ENCODE measurements at places on chromosomes 4 and X.

DNA sequence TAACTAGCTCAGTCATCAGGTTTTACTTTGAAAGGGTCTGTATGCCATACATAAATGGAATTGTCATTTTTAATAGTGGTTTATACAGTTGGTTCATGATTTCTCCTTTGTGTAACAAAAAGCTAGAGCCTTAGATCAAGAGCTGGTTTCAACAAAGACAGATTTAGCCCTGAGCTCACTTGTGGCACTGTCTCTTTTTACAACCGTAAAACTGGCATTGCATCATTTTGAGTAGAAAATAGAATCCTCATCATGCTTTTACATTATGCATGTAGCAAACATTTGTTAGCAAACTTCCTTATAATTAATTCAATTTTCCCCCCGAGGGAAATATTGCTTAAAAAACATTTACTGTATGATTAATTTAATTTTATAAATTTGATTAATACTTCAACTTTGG is 1871.5 kb downstream of the ARAP2 start:
- no peak for DNase-seq

DNA sequence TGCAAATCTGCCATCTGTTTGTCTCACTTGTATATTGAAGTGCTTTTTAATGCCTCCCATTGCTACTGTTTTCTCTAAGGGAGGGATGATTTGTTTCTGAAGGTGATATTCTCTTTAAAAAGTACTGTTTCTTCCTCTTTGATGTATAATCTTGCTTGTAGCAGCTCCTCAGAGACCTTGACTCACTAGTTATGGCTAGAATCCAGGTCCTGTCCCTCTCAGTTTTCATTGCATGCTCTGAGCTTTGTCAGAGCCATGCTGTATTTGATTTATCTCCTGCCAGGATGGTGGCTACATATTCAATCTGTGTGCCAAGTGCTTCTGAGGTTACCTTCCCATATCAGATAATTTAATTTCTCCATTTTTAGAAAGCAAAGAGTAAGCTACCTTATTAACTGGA is 56.0 kb downstream of the GLUD2 start:
- no peak for DNase-seq

DNA sequence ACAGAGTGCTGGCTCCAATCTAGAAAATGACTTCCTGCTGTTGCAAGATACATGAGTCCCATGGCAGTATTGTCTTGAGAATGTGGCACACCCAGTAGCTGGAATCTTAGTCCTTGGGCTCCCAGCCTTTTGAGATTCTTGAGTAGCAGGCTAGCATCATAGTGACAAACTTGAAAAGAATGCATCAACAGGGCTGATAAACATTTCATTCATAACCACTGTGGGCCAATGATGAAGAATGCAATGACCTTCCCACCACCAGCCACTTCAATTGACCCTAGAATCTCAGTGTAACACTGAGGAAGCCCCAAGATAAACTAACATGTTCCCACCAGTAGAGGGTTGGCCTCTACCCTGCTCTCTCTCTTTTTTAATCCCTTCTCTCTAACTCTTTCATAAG is 329.3 kb downstream of the GBA3 start:
- DNase-seq = no peak

DNA sequence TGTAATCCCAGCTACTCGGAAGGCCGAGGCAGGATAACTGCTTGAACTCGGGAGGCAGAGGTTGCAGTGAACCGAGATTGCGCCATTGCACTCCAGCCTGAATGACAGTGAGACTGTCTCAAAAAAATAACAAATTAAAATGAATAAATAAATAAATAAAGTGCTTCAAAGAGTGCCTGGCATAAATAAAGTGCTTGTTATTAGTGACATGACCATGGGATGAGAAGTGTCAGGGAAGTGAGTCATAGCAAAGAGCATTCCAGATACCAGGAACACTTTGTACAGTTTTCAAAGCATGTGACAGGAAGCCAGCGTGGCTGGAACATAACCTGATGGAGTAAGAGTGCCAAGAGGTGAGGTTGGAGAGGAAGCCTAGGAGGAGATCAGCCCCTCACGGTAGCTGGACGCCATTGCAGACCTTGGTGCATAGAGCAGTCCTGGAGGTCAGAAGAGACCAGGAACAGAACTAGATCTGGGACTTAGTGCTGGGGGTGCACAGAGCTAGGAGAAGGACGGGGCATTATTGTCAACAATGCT is 6.0 kb upstream of the WDR13 start:
- DNase-seq = no peak

DNA sequence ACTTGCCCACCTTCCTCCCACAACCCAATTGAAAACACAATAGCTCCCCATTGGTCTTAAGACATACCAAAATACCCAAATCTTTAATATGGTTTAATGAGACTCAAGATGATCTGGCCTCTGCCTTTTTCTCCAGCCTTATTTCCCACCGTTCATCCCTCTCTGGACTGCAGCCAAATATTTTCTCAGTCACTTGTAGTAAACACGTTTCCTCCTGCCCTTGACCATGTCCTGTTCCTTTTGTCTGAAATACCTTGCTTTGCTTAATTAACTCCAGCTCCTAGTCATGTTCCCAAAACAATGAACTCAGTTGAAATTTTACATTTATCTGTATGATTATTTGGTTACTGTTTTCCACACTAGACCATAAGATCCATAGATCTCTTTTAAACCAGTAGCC is 8.4 kb upstream of the NUP54 start:
- DNase-seq = no peak

DNA sequence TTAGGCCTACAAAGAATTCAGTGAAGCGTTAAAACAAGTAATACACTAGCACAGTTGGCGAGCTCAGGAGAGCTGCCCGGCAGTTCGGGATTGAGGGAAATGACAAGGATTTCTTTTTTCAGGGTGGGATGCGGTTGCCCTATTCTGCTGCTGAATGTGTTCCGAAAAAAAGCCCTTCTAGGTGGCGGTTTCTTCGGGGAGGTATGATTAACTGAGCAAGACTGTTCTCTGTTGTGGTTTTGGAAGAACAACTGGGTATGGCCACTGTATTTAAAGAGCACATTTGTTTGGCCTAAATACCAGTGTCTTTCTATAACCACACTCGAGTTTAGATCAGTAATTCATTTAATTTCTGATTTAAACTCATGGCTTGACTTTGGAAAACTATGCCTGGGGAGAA is 459.7 kb upstream of the FAT1 start:
- no peak for DNase-seq

GRCh38 chr4:70359115-70359661 is 1.4 kb upstream of the SMR3A start:
- no peak for DNase-seq

DNA sequence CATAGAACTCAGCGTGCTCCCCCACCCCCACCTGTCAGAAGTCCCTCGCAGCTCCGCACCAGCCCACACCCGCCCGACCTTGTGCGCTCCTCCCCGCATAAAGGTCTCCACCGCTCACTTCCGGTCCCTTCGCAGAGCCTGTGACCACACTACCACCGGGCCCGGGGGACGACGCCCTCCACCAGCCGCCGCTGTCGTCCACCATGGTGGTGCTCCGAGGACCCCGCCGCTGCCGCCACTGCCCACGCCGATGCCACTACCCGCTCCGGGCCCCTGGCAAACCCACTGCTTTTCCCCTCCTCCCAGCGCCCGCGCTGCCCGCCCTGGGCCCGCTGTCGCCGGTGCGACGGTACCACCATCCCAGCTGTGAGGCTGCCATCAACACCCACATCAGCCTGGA is 79.8 kb upstream of the LANCL3 start:
- no peak for DNase-seq

DNA sequence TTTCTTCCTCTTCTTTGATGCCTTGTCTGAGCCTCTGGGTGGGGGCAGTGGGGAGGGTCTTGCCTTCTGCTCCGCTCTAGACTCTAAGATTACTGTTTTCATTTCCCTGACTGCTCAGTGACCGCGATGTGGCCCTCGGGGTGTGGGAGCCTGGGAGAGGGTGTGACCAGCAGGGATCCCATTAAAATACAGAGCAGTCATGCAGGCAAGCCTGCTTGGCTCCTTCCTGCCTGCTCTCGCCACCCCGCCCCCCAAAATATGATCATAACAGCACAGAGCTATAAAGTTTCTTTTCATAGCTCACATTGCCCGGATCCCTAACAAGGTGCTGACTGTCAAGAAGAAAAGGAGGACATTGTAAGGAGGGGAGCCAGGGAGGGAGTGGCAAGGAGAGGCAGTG is 332.9 kb downstream of the RAB28 start:
- no peak for DNase-seq

- DNase-seq = no peak
Observed at GRCh38 chr4:77501240-77501639, 104.4 kb upstream of the CXCL13 start.

DNA sequence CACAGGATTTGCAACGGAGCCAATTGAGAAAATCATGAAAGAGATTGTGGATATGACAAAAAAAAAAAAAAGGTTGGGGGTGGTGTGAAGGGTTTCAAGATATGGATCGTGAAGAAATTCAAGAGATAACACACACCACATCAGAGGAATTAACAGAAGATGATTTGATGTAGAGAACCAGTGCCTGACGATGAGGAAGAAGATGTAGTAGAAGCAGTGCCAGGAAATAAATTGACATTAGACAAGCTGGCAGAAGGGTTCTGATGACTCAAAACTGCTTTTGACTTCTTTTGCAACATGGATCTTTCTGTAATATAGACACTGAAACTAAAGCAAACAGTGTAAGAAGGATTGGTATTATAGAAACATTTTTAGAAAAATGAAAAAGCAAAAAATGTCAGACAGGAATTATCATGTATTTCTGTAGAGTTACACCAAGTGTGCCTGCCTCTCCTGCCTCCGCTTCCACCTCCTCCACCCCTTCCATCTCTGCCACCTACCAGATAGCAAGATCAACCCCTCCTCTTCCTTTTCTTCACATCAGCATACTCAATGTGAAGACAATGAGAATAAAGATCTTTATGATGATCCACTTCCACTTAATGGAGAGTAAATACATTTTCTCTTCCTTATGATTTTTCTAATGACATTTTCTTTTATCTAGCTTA is 127.5 kb upstream of the OTUD4 start:
- no peak for DNase-seq

Data from SIG-M5 (cell line).